ENCODE measurements at places on chromosomes 11 and 22.

DNA sequence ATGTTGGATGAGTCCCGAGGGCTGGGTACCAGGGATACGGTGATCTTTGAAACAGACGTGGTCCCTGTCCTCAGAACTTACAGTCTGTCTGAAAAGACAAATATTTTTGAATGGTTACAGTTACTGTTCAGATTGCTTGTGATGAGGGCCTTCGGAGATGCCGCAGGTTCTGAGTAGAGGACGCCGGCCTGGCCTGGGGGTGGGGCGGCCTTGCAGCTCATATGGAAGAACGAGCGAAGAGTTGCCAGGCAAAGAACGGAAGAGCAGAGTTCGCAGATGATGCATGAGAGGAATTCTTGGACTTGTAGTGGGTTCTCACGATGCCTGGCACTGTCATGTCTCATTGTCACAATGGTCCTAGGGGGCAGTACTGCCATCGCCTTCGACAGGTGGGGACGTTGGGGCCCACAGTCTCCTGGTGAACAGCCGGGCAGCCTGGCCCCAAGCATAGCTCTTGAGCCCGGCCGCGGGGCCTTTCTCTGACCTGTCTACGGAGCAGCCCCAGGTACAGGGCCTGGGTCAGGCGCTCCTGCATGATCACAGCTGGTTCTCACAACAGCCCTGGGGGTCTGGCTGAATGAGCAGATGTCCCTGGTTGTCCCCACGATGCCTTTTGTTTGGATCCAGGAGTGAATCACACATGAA, 60.9 kb upstream of the PARVG start:
- no peak overlapping the region for H3K4me3 ChIP-seq
- no peak for DNase-seq
- no peak overlapping the region for H3K27ac ChIP-seq
- H3K27me3 ChIP-seq, result no peaks in the 10 kb centered on the region
- H3K36me3 ChIP-seq, result no peaks in the 10 kb centered on the region
- no peaks in the 10 kb centered on the region for H3K4me1 ChIP-seq

DNA sequence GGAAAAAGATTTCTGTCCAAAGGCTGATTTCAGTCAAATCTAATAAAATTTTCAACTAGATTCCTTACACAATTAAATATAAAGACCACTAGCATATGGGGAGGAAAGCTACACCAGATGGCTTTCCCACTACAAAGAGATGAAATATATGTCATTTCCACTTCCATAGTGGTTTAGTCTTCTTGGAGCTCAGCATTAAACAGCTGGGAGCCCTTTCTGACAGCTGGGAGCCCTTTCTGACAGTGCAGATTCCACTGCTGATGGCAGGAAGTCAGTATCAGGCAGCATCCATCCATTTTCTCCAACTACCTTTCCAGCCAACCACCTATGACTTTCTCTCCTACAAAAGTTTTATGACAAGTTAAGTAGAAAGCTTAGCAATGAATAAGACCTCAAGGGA, 177.9 kb downstream of the RRAS2 start:
- H3K4me3 ChIP-seq, result no peak overlapping the region
- H3K27ac ChIP-seq, result no peak overlapping the region
- DNase-seq, result no peak
- H3K36me3 ChIP-seq, result no peaks in the 10 kb centered on the region

GRCh38 chr11:65565624-65566453, 4.4 kb upstream of the ZNRD2 start:
- no peaks in the 10 kb centered on the region for H3K27me3 ChIP-seq
- H3K27ac ChIP-seq, result no peak overlapping the region
- no peak for DNase-seq
- H3K4me1 ChIP-seq, result peaks cover 12% of the 10 kb centered on the region
- no peak overlapping the region for H3K4me3 ChIP-seq

DNA sequence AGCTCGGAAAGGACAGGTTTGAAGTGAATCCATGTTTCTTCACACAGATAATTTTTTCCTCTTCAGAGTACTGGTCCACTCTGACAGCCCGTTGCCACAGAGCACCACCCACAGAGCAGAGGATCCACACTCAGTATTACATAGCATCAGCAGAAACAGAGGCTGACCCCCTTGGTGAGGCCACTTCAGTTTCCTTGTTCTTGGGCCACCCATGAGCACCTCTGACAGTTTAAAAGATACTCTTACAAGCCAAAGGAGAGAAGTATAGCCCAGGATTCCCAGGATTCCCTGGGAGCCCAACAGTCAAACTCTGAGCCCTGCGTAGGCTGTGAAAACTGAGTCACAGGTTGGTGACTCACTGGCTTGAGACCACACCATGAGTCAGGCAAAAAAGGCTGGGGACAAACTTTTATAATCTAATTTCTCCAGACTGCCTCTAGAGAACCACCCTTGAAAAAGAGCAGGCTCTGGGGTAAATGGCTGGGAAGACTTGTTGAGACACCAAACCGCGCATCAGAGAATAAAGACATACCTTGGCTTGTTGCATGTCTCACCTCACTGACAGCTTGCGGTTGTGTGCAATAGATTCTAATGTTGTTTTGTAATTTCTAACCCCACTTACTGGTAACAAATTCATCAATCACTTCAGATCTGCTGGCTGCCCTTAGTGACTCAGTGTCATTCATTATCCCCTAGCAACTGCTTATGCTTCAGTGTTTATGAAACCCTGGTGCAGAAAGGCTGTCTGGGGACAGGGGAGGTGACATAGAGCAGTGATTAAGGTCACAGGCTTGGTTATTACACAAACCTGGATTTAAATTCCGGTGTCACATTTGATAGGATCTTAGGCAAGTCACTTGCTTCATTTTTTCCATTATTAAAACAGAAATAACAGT, 56.9 kb upstream of the PRSS23 start:
- H3K4me1 ChIP-seq, result peaks cover 47% of the 10 kb centered on the region
- peak; percentile 97 for DNase-seq
- peak overlapping the region; percentile 83 for H3K27ac ChIP-seq
- H3K27me3 ChIP-seq, result no peaks in the 10 kb centered on the region
- no peaks in the 10 kb centered on the region for H3K36me3 ChIP-seq

GRCh38 chr22:50671641-50672040, 982 bp upstream of the SHANK3 start:
- no peak overlapping the region for H3K27ac ChIP-seq
- H3K4me1 ChIP-seq, result no peaks in the 10 kb centered on the region
- peak; percentile 9 for DNase-seq
- H3K27me3 ChIP-seq, result peaks cover 28% of the 10 kb centered on the region
- no peak overlapping the region for H3K4me3 ChIP-seq

DNA sequence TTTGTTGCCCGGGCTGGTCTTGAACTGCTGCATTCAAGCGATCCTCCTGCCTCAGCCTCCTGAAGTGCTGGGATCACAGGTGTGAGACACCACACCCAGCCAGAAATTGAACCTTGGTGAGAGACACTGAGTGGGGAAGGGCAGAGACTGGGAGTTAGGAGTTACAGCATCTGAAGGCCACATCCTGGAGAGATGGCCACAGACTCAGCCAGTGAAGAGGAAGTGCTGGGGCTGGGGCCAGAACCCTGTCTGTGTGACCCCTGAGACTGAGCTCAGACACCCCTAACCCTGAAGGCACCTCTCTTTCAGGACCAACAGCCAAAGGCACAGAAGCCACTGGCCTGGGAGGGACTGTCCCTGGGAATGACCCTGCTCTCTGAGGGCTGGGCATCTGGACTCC, 33.8 kb downstream of the TXN2 start:
- no peak overlapping the region for H3K4me3 ChIP-seq
- no peaks in the 10 kb centered on the region for H3K27me3 ChIP-seq
- H3K36me3 ChIP-seq, result no peaks in the 10 kb centered on the region
- H3K27ac ChIP-seq, result no peak overlapping the region
- DNase-seq, result no peak
- H3K4me1 ChIP-seq, result peaks cover 3% of the 10 kb centered on the region

- no peak for DNase-seq
- H3K27me3 ChIP-seq, result no peaks in the 10 kb centered on the region
- no peak overlapping the region for H3K4me3 ChIP-seq
- no peaks in the 10 kb centered on the region for H3K36me3 ChIP-seq
- H3K4me1 ChIP-seq, result no peaks in the 10 kb centered on the region
These were observed 77.6 kb downstream of the LIF start for GRCh38 chr22:30169002-30169401.

DNA sequence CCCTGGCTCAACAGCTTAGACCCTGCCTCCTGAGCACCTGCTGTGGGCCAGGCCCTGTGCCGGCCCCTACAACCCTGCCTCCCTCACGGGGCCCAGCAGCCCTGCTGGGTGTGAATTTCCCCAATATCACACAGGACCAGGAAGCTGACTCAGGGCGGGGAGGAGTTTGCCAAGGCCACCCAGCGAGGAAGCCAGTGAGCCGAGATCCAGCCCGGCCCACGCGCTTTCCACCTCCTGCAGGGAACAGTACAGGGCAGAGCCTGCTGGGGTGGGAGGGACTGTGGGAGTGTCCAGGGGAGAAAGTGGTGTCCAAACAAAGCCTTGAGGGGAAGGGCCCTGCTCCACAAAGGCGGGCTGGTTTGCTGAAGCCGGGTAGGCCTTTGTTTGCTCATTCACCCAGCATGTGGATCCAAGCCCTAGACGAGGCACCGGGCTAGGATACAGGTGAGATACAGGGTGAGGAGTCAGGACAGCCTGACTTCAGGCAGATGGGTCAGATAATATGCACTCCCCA, 26.8 kb downstream of the RPL3 start:
- H3K4me1 ChIP-seq, result peaks cover 13% of the 10 kb centered on the region
- peak; percentile 96 for DNase-seq
- H3K27me3 ChIP-seq, result no peaks in the 10 kb centered on the region
- H3K4me3 ChIP-seq, result no peak overlapping the region
- H3K36me3 ChIP-seq, result no peaks in the 10 kb centered on the region

DNA sequence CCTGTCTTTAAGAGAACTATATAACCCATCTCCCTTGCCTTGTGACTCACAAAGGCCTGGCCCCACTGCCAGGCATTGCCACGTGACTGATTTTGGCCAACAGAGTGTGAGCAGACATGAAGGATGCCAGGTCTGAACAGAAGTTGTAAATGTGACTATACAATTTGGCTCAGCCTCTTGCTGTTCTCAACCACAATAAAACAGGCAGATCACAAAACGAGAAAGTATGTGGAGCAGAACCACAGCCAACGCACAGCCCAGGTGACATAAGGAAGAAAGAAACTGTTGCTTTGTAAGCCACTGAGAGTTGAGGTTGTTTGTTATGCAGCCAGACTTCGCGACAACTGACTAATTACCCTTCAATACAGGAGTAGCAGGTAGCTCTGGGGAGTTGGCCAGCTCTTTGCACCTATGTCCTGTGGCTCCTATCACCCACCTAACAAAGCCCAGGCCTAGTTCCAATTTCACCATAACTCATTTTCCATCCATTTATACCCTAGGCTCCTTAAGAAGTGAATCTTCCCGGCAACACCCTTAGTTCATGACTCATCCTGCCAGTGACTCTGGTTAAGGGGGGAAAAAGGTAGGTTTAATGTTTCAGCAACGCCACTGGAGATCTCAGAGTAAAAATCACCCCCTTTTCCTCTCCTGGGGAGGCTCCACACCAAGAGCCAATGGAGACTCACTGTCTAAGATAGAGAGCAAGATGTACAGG, 53.7 kb downstream of the GALNT18 start:
- peak; percentile 54 for DNase-seq
- H3K27me3 ChIP-seq, result no peaks in the 10 kb centered on the region
- no peak overlapping the region for H3K27ac ChIP-seq
- H3K36me3 ChIP-seq, result no peaks in the 10 kb centered on the region

DNA sequence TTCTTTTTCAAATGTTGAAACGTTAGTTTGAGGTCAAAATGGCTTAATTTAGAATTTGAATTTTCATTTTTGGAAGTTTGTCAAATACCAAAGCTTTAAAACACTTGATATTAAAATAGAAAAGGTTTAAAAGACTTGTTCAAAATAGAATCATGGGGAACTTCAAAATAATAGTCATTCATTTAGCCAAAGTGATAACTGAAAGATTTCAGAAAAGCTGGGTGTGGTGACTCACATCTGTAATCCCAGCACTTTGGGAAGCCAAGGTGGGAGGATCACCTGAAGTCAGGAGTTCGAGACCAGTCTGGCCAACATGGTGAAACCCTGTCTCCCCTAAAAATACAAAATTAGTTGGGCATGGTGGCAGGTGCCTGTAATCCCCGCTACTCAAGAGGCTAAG, 10.9 kb downstream of the GSTP1 start:
- no peak overlapping the region for H3K4me3 ChIP-seq
- no peaks in the 10 kb centered on the region for H3K27me3 ChIP-seq
- no peaks in the 10 kb centered on the region for H3K36me3 ChIP-seq
- no peak for DNase-seq

- H3K27ac ChIP-seq, result no peak overlapping the region
- H3K4me1 ChIP-seq, result no peaks in the 10 kb centered on the region
- no peak overlapping the region for H3K4me3 ChIP-seq
These were observed 34.2 kb downstream of the DNHD1 start for GRCh38 chr11:6531267-6531752.

- peaks cover 6% of the 10 kb centered on the region for H3K36me3 ChIP-seq
- H3K27ac ChIP-seq, result no peak overlapping the region
- peaks cover 15% of the 10 kb centered on the region for H3K4me1 ChIP-seq
- no peak overlapping the region for H3K4me3 ChIP-seq
- DNase-seq, result no peak
These were observed 178.4 kb downstream of the NAV2 start for GRCh38 chr11:19891022-19891421.

- no peak overlapping the region for H3K27ac ChIP-seq
- H3K4me1 ChIP-seq, result no peaks in the 10 kb centered on the region
- no peaks in the 10 kb centered on the region for H3K36me3 ChIP-seq
- DNase-seq, result no peak
- H3K27me3 ChIP-seq, result no peaks in the 10 kb centered on the region
These were observed 2.6 kb downstream of the KCNJ5 start for GRCh38 chr11:128893578-128894285.

GRCh38 chr11:46437122-46437689, 45.6 kb upstream of the CHRM4 start:
- H3K4me3 ChIP-seq, result no peak overlapping the region
- peaks cover 10% of the 10 kb centered on the region for H3K36me3 ChIP-seq
- DNase-seq, result no peak
- H3K27me3 ChIP-seq, result no peaks in the 10 kb centered on the region

DNA sequence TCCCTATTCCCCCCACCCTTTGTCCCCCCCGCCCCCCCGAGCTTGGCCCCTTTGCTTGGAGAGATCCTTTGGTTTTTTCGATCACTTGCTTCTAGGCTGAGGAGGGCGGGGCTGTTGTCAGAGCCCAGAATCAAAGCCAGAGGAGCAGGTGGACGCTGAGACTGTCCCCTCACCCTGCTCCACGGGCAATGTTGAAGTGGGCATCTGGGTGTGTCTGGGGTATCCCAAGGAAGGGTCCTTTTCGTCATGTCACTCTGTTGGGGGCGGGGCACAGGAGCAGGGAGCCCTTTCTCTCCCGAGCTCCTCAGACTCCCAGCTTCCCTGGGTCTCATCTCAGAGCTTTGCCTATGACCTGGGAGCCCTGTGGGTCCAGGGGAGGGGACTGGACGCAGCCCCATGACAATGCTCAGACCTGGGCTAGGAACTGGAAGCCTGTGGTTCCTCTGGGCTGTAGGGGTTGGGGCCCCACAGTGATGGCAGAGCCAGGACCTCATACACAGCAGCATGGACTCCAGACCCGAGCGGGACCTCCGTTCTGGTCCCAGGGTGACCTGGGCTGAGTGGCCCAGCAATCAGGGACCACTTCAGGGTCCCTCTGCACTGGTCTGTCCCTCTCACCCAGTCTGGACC, 2.9 kb upstream of the APOBEC3A start:
- peaks cover 10% of the 10 kb centered on the region for H3K27me3 ChIP-seq
- no peak overlapping the region for H3K27ac ChIP-seq
- no peaks in the 10 kb centered on the region for H3K36me3 ChIP-seq
- no peak for DNase-seq
